ENCODE measurements at places on chromosomes 4 and X.

DNA sequence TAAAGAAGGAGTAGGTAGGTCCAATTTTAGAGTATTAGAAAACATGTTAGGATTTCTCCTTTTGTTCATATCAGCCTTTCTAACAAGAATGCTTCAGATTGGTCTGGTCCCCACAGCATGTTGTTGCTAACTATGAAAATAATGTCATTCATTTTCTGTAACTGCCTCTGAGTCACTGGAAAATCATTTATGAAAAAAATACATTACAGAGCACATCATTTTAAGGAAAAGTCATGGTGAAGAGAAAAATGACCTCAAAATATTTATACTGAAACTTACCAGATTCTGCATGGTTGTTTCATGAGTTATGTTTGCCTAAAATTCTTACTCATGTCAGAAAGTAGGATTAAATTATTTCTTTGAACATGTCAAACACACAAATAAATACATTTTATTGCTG lies 35.2 kb downstream of the DTHD1 start:
- no peak for DNase-seq

- peak; percentile 2 for DNase-seq
Measured at GRCh38 chr4:2172161-2172560, 69.8 kb downstream of the HAUS3 start.

DNA sequence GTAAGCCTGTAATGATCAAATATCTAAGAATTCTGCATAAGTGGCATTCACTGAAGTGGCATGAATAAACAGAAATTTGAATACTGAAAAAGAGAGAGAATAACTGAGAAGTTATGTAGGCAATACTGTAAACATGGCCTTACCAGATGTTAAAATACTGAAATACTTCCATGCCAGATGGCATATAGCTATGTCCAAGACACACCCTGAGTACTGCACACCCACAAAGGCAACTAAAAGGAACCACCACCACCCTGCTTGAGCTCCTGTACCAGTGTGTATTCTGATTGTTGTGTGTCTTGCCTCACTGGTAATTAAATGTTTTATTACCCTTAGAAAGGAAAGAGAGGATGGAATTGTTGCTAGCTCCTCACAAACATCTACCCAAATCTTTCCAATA lies 192.1 kb downstream of the ADAMTS3 start:
- no peak for DNase-seq

DNA sequence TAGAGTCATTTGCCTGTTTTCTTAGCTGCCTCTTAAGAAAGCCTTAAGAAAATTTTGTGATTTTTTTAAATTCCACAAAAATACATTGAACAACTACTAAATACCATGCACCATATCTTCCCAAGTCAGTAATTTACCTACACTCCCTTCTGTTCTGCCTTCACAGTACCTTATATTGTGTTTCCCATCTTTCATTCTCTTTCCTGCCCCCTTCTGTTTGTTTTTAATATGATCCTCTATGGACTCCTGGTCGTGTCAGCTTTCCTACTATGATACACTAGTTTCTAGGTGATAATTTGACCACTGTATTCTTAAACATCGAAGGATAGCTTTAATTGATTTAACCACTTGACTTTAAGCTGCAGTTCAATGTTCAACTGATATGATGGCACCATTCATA lies 297.7 kb upstream of the HAND2 start:
- no peak for DNase-seq

DNA sequence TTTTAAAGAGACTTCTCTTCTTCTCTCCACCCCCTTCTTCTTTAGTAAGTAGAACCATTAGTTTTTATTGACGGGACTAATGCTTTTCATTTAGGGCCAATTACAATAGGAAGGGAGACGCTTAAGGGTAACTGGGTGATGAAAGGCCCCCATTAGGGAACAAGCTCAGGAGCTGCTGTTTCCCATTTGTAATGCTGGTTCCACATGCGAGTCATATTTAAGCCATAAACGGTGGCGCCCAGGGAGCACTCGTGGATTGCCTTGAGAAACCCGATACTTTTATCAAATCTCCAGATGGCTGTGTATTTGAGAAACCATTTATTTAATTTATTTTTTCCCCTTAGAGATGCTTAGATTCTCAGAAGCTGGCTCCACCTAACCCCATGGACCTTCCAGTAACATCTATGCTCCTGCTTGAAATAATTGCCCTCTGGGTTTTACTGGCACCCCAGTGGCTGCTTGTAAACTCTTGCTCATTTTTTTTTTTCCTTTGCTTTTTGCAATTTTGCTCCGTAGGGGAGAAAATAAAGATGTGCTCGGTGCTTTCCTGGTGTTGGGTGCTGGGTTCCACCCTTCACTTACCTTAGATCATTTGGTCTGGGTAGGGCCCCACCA lies 124.2 kb upstream of the MSX1 start:
- DNase-seq: no peak

- DNase-seq: no peak
Measured at GRCh38 chr4:104866809-104867208, 279.9 kb upstream of the TET2 start.

All from muscle of arm (tissue), 14 donors.